CD4-positive, alpha-beta T cell treated with Interleukin-17A for 4 hours (primary cell): ENCODE measurements at places on chromosomes 2 and 18.
A peak's percentile ranks its signal among the peaks of the same experiment; 100 is the strongest.

GRCh38 chr18:73717570-73717969, 430.1 kb downstream of the FBXO15 start:
- DNase-seq = no peak

DNA sequence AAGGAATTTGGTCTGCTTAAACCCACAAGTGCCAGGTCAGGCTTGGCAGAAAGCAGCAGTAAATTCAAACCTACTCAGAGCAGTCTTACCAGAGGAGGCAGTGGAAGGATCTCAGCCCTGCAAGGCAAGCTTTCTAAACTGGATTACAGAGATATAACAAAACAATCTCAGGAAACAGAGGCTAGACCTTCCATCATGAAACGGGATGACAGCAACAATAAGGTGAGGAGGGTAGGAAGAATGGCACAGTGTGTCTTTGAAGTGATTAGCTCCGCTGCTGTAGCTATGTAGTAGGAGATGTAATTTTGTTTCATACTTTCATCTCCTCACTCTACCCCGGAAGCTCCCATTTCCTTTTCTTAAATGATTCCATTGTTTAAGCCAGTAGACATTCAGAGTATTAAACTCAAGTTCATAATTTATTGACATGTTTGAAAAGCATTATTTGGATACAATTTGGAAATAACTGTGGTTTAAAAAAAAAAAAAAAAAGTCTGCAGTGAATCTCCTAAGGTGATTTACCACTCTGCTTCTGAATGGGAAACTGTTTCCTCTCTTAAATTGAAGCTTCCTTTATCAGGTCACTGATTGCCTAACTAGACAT, 29.4 kb upstream of the DYSF start:
- DNase-seq = no peak

DNA sequence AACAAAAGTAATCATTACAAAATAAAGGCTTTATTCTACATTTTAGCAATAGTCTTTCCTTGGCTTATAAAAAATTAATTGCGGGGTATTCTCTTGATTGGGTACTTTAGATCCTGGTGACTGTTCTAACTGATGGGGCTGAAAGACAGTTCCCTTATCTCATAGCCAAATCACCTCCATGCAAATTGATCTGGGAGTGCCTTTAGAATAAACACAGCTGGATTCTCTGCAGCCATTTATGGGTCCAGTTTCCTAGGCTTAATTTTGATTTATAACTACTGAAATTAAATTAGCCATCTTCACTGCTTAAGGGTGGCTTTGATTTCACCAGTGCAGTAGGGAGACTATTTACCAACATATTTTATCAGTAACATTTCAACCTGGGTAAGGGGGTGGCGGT, 337.1 kb downstream of the NRXN1 start:
- no peak for DNase-seq

- peak; percentile 14 for DNase-seq
Measured at GRCh38 chr2:110732422-110733413, at the start of gene ACOXL. ACOXL (plus strand) TSS chr2:110732573; CDS start chr2:110768390, 35,817 bp downstream.

DNA sequence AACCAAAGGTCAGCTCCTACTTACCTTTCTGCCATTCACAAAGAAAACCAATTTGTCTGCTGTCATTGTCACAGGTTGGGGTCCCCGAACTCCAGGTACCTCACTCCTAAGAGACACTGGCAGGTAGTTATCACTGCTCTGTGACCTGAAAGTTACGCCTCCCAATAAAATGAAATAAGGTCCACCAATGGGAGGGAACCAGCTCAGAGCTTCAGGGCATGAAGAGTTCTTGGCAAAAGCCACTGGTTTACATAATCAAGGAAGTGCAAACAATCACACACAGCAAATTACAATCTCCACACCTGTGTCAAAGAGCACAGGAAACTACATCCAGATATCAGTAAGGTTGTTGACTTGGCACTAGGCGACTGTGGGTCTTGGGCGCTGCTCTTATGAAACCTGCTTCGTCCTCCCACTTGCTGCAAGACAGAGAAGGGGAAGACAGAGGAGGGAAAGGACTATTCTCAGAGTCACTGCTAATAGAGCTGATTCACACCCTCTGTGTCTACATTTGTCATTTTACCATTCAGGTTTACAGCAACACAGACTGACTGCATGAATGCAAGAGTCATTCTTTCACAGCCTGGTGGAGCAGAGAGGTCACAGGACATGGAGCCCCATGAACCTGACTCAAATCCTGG, at the start of gene XDH:
TSS of gene XDH (minus strand) at position 142 of the 641 bp plus-strand sequence. CDS start at position 66, 76 bp downstream.
- DNase-seq = no peak

DNA sequence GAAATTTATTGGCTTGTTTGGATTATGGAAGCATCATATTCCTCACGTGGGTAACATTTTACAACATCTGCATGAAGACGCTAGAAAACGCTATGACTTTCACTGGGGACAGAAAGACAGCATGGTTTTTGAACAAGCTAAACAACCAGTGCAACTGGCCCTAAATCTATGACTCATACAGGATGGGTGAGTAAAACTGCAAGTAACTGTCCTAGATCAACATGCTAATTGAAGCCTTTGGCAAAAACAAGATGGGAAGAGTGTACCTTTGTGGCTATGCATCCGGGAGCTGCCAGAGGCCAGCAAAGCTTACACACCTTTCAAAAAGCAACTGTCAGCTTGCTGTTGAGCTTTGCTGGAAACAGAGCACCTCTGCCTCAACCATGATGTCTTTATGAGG, 1096.0 kb upstream of the DDX18 start:
- no peak for DNase-seq

DNA sequence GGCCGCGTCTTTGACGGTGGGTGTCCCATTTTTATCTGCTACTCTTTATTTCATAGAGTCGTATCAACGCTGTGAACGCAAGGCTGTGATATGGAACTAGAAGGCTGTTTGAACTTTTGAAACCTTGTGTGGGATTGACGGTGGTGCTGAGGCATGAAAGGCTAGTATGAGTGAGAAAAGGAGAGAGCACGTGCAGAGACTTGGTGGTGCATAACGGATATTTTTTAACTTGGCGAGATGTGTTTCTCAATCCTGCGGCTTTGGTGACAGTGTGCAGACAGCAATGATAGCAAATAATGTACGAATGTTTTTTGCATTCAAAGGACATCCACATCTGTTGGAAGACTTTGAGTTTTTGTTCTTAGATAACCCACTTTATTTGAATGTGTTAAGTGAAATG, 6.2 kb downstream of the HES6 start:
- no peak for DNase-seq

- no peak for DNase-seq
Measured at GRCh38 chr2:72913486-72914205, 3.7 kb upstream of the EMX1 start.

DNA sequence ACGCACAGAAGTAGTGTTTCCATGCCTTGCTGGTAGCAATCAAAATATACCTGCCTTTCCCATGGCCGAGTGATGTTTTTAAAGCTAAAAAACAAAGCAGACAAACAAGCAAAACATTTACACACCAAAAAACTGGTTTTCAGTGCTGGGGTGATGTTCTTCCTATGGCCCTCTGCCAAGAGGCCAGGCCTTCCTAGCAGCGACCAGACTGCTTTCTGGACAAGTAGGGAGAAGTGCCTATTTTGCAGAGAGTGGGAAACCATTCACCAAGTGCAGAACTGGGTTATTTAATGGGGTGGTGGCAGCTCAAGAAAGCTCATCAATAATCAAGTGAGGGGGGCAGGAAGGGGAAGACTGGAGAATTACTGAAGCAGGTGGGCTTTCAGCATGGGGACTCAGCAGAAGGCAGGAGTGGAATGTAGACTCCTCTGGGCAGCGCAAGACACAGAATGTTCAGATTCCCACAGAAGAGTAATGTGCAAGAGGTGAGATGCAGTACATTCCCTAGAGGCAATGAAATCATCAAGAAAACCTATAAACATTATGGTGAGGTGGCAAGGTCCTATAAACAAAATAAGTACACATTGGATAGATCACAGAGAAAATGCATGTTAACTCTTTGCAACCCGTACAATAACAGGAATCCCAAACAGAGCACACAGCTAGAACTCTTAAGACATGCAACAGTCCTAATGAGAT, 44.0 kb downstream of the CPO start:
- no peak for DNase-seq

GRCh38 chr2:64989126-64989981, at the start of gene SLC1A4:
SLC1A4 (plus strand) TSS chr2:64989399; CDS start chr2:64989644, 245 bp downstream.
- peak; percentile 83 for DNase-seq

DNA sequence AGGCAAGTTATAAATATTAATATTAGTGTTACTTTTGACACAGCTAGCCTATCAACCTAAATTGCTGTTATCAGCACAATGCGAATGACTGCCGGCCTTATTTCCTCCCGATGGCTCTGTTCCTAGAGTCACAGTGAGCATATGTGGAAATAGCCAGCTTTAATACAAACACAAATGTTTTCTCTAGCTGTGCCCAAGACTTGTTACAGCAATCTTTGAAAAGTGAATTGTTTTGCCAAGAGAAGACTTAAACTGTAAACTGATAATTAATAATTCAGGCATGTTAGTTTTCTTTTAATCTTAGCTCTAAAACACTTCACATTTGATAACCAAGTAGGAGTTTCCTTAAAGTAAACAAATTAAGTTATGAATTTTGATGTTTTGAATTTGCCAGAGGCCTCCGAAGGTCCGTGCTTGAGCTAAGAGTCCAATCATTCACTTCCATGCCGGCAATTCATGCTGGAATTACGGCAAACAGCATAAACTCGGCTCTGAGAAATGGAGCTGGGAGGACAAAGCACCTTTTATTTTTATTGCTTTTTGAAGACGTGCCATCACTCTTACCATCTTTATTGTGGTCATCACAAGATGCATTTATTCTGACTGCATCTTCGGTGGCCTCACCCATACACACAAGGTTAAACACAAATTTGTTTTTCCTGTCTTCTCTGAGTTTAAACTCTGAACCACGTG, 184.5 kb upstream of the CWC22 start:
- DNase-seq = no peak

DNA sequence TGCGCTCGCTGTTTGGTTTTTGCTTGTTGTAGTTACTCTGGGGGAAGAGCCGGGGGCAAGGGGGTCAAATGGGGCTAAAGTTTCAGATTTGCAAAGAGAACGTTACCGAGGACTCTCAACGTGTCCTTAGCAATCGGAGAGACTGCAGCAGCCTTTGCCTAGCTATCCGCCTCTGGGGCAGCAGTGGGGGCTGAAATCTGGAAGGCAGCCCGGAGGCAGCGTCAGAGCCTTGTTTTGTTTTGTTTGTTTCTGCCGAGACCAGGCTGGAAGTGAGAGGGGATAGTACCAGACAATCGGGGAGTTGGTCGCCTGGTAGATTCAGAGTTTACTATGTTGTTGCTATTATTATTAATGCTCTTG, 1.2 kb downstream of the CDH20 start:
- DNase-seq = no peak

DNA sequence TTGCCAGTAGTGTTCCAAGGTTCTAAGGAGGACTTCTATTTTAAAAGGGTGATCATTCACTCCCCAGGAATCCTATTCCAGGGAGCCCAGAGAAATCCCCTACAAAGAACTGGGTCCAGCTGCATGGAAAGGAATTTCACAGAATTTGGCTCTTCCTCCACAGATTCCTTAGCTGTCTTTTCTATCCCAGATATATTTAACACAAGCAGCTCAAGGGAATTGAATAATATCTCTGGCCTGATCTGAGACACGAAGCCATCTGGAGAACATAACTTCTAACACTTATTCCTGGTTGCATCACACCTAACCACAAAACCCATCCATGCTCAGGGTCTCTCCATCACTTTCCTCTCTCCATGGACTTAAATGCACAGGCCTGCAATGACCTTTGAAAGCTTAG, 306.7 kb upstream of the ACVR2A start:
- no peak for DNase-seq

DNA sequence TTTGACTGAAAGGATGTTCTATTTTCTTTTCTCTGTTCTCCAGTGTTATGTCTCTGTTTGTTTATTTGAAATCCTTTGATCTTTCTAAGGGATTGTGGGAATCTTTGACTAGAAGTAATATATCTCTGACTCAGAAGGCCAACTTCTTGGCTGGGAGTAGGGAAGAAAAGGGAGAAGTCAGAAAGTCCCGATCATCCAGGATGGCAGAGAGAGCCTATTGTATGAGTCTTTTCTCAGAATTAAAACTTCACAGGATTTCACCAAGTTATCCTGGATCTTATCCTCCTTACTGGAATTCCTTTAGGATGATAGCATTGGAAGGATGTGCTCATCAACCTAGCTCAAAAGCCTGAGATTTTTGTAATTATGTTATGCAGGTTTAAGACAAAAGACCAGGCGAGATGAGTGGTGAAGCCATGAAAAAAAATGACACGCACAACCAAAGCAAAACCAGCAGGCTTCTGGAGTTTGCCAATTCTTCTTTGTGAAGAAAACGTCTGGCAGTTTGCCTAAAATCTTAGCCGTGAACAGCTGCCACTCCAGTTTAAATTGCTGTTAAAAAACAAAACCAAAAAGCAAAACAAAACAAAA, 383.6 kb upstream of the SMIM21 start:
- DNase-seq = no peak

GRCh38 chr2:133726973-133727372, 158.7 kb upstream of the NCKAP5 start:
- no peak for DNase-seq

DNA sequence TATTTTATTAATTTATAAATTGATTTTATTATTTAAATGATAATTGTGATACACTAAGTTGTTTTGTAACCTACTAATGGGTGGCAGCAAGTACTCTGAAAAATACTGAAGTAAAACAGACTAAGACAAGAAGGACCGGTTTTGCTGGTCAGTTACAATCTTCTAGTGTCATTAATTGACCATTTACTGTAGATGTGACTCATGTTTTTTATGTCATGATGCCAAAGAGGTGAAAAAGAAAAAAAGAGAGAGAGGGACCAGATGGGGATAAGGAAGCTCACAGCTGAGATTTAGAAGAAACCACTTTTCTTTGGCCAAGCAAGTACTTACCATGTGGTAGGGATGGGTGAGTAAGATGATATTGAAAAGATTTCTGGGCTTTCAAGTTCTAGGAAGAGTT, 955.8 kb upstream of the LRRTM1 start:
- DNase-seq = no peak

GRCh38 chr2:65608466-65608865, 176.1 kb upstream of the SPRED2 start:
- no peak for DNase-seq

- no peak for DNase-seq
Measured at GRCh38 chr2:25808006-25808383, 70.3 kb downstream of the ASXL2 start.

DNA sequence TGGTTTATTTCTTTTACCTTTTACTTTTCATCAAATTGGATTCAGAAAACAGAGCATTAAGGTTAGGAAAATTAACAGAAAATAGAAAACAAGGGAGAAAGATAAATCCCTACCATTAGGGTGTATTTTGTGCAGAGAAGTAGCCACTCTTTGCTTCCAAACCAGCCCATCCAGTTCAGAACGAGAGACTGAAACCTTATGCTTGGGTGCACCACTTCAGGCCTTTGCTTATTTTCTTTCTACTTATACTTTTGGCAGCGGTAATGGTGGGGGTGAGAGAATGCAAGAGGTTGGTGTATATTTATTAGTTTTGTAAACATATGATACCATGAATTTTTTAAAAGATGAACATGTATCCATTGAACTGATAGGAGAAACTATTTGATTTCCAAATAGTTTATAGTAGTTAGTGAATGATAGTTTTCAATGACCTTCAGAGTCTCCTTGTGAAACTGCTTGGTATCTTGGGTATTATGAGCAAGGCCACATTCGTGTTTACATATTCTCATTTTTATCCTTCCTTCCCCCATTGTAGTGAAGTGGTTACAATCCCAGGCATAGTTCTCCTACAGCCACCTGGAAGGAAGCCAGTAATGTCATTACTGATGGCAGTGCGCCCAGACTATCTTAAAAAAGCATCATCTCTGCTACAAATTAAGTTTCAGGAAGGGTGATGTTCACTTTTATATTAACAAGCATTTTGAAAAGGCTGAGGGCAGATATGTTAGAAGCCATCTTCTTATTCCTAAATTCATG, 60.8 kb downstream of the MFSD6 start:
- DNase-seq = no peak
